GM04504 (cell line): ENCODE measurements at places on chromosomes 3 and 15.

- DNase-seq, result no peak
Measured at GRCh38 chr3:107861904-107862303, 228.9 kb downstream of the CD47 start.

DNA sequence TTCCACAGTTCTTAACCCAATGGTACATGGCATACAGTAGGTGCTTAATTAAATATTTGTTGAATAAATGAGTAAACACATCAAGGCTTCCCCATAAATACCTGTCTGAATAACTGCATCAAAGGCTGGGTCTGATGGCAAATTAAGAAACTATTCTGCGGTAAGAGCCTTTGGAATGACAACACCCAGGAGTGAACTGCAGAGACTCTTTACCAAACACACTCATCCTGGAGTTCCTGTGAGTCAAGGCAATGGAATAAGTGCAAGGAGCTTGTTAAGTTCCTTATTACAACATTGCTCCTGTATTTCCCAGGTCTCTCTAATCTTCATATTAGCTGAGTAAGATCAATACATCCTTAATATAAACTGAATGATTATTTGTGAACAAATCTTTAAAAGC lies 119.9 kb upstream of the STT3B start:
- no peak for DNase-seq

GRCh38 chr3:9949115-9949514 lies 3.1 kb downstream of the PRRT3 start:
- no peak for DNase-seq

- no peak for DNase-seq
Measured at GRCh38 chr15:28888302-28888894, 2.6 kb downstream of the APBA2 start.

DNA sequence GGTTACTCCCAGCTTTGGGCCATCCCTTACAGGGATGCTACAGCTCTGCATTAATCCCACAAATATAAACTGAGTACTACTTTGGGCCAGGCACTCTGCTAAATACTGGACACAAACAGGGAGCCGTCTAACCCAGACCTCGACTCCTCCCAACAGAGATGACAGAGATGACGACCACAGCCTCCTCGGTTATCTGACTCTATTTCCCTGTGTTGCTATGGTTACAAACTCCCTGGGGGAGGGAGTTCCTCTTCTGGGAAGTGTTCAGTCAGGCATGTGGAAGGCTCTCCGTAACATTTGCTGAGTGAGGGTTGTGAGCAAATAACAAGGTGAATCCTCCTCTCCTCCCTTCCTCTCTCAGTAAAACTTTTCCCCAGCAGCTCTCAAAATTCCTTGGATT lies 6.7 kb upstream of the CMTM7 start:
- DNase-seq, result no peak

DNA sequence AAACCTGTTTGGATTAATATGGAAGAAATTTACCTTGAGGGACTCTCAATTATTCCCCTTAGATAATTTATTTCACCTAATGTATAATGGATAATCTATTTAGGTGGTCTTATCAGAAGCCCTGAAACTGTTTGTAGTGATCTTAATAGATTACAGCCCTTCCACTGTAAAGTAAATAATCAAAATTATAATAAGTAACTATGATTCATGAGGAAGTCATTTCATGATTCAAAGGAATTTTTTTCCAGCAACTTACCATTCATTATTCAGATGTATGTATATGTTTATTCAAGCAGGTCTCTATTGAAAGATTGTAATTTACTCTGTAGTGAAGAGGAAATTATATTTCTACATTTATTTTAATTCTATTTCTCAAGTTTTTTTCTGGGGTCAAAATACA lies 250.6 kb upstream of the ROBO1 start:
- DNase-seq, result no peak

DNA sequence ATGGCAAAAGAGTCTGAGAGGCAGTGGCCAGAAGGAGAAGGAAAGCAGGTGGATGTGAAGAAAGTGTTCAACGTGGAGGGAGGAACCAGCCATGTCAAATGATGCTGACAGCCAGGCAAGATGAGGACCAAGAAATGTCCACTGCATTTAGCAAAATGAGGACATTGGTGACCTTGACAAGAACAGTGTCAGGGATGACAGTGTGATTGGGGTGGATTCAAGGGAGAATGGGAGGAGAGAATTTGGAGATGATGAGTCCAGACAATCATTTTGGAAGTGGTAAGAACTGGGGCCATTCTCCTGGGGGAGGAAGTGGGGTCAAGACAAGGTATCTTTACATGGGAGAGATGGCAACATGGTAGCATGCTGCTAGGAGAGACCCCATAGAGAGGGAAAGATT lies 47.4 kb downstream of the CPN2 start:
- DNase-seq, result no peak

- peak; percentile 44 for DNase-seq
Measured at GRCh38 chr3:46845860-46846623, 17.2 kb downstream of the MYL3 start.

DNA sequence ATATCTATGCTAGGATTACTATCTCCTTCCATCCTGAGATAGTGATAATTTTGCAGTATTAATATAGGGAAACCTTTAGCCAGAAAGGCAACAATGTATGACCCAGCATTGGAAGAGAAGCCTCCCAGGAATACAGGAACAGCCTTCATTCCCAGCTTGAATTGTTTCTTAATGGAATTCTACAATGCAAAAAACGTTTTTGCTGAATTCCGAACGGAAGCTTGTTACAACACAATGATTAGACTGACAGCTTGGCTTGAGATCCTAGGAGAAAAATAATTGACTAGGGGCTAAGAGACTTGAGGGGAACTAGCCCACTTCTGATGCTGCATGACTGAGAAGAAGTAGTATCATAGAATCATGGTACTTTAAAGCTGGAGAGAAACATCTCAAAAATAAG lies 140.2 kb downstream of the RSL24D1 start:
- no peak for DNase-seq

DNA sequence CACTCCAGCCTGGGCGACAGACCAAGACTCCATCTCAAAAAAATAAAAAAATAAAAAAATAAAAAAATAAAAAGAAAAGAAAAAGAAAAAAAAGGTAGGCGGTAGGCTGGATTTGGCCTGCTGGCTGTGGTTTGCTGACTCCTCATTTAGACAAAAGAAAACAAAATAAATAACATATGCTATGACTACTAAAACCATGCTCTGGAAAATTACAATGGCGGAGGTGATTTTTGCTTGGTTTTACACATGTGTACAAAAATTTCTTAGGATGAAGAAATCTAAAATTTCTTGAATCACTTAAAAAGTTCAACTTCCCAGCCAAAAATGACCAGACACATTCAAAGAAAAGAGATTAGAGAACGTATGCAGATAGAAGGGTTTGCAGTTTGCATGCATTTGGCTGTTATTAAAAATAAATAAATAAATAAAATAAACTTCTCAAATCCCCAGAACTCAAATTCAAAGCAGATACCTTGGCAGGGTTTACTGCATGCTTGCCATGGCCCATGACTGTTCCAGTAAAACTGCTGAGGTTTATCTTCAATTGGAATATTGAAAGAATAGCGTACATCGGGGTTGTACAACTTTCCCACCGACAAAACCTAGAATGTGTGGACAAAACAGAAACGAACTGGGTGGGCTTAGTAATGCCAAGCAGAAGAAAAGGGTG lies 65.9 kb downstream of the ADAMTS9 start:
- DNase-seq, result no peak

DNA sequence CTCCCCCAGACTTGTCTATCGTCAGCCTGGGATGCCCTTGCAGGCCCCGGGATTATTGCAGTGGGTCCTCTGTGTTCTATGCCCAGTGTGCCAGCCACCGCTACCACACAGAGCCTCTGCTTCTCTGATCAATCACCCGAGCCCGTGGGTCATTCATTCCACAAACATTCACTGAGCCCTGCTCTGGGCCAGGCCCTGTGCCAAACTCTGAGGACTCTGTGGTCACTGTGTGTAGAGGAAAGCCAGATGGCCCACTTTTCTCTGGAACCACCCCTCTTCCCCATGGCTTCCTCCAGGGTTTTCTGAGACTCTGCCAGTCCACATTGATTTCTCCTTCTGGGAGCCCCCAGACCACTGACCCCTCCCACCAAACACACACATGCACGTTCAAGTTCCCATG lies 55.5 kb downstream of the BSN start:
- no peak for DNase-seq

- no peak for DNase-seq
Measured at GRCh38 chr3:171812811-171813210, 2.5 kb upstream of the PLD1 start.

- DNase-seq, result no peak
Measured at GRCh38 chr3:185928496-185928895, 9.3 kb downstream of the TRA2B start.

DNA sequence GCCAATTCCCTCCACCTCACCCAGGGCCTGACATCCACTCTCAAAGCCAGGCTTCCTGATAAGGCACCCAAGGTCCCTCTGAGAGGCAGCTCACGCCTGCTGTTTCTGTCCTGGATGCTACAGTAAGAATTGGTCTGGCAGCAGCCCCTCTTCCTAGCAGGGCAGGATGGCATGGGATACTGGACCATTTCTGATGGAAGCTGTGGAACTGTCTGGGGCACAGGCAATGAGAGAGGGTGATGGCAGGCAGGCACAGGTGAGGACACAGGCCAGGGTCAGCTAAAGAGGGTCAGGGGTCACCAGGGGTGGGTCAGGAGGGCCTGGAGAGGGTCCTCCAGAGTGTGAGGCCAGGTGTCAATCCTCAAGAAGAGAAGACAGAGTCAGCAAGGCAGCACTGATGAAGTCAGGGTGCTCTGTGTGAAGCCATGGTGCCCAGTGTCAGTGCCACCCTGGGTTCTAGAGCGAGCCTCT lies 41.9 kb upstream of the SLC41A3 start:
- no peak for DNase-seq

GRCh38 chr3:151384741-151385174 lies at the start of gene P2RY12:
TSS of gene P2RY12 (minus strand) at chr3:151384753. CDS start at chr3:151338845, 45,908 bp downstream.
- DNase-seq, result no peak

DNA sequence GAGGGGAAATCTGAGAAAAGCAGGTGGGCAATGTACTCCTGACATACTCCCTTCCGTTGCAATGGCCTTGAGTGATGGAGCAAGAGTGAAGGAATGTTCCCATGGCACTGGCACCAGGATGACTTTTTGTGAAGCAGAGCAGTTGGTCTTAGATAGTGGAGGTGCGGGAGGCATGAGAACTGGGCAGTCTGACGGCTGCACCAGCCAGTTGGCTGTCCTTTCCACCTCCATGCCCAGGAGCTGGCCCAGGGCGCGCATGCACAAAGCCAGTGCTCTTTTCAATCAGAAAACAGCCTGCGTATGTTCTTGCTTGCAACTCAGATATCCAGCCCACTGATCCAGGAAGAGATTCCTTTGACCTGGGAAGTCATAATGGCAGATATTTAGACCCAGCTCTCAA lies 136.8 kb downstream of the PGPEP1L start:
- DNase-seq, result no peak

GRCh38 chr3:39192490-39193092 lies at the start of gene XIRP1:
TSS of gene XIRP1 (minus strand) at chr3:39192595. CDS start at chr3:39189445, 3,150 bp downstream.
- DNase-seq, result no peak

- no peak for DNase-seq
Measured at GRCh38 chr3:129618901-129619671, 12.6 kb upstream of the PLXND1 start.

DNA sequence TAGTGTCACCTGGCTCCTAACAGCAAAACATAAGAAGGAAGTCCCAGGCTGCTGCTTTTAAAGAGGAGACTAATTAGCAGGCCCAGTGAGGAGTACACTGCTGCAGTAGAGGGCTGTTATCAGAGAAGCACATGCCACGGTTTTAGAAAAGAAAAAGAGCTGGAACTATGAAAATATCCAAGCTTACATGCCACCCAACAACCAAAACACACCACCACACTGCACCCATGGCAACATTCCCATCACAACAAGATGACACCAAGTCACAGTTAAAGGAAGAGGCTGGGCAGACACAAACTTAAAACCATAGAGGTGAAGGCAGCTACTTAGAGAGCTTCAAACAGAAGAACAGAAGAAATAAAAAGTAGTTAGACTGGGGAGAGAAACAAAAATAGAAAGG lies 37.0 kb downstream of the NPTN start:
- no peak for DNase-seq

- no peak for DNase-seq
Measured at GRCh38 chr3:149466192-149466591, 8.3 kb upstream of the TM4SF4 start.

DNA sequence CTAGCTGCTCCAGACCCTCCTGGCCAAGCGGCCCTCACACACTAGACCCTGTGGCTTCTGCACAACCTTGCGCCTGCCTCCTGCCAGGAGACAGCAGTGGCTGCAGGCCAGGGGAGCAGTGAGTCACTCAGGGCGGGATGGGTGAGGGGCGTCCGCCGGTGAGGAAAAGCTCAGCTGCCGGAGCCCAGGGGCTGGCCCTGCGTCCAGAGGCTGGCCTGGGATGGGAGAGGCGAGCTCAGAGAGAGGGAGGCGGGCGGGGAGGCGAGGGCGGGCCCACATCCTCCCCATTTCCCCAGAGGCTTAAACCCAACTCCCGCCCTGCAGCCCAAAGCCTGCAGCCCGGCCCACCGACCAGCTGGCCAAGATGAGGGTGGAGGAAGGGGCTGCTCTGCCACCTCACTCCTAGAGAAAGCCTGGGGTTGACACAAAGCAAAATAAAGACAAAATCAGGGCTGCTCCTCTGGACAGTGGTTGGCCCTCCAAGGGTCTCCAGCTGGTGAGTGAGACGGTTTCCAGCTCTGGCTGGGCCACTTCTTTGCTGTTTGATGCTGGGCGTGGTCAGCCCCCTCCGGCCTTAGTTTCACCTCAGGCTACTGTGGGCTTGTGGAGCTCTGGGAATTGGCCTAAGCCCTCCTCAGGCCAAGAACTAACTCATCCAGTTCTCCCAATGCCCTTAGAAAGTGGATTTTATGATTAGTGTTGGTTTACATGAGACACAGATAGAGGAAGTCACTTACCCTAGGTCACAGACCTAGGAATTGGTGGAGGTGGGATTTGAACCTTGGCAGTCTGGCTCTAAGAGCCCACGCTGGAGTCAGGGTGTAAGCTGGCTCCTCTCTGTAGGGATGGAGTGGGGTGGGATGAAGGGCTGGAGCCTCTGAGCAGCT lies 50.6 kb downstream of the IQSEC1 start:
- DNase-seq, result peak; percentile 37

- no peak for DNase-seq
Measured at GRCh38 chr3:169077394-169077906, 586.1 kb downstream of the MECOM start.

DNA sequence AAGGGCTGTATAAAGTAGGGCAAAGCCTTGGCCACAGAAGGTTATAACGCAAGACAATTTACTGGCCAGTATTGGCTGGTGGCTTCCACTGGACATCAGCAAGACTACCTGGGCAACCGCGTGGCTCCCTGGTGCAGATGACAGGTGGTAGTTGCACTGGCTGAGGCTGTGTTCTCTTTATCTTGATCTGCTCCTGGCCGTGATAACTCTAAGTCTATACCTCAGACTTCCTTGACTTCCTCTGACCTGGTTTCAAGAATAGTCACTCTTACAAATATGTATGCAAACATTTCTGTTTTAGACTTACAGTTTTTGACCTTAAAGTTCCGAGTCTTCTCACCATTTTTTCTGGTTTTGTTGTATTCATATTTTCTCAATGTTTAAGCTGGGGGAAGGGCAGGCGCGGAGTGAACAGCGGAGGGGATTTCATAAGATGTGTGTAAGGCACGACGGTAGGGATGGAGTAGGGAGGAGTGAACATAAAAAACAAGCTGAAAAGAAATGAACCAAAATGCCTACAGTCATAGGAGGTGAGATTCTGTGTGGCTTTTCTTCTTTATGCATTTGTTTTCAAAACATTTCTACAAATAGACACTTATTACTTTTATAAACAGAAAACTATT lies 15.2 kb upstream of the TMEM212 start:
- no peak for DNase-seq
